Naive B cell (primary cell): ENCODE measurements at places on chromosomes 7 and 10.

DNA sequence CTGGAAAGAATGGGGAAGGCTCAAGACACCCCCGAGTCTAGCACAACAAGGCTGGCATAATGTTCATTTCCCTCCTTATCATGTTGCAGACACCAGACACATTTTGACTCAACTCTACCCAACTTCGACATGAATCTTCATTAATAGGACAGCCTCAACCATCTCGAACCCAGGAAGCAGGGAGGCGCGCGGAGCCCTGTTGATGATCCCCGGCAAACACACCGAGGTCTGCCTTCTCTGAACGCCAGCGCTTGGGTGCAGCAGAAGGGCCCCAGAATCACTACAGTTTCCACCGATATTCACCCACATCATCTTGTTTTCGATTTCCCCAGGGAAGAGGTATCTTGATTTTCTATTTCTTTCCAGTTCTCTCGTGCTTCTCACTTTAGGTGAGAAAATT, 563.6 kb downstream of the TCERG1L start:
- DNase-seq, result no peak

DNA sequence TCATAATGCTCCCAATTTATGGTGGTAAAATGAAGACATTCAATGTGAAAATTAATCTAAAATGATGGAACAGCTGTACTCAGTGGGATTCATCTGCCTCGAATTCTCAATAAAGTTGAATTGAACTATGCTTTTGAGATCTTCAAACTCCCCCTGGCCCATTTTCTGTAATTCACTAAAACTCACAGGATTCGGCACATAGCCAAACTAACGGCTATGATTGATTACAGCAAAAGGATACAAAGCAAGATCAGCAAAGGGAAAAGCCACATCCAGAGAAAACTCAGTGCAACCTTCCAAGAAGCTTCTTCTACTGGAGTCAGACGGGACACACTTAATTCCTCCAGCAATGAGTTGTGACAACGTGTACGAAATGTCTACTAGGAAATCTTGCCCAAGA, 307.5 kb downstream of the CNTNAP2 start:
- no peak for DNase-seq

- no peak for DNase-seq
Measured at GRCh38 chr10:128068398-128069285, 57.6 kb downstream of the MKI67 start.

DNA sequence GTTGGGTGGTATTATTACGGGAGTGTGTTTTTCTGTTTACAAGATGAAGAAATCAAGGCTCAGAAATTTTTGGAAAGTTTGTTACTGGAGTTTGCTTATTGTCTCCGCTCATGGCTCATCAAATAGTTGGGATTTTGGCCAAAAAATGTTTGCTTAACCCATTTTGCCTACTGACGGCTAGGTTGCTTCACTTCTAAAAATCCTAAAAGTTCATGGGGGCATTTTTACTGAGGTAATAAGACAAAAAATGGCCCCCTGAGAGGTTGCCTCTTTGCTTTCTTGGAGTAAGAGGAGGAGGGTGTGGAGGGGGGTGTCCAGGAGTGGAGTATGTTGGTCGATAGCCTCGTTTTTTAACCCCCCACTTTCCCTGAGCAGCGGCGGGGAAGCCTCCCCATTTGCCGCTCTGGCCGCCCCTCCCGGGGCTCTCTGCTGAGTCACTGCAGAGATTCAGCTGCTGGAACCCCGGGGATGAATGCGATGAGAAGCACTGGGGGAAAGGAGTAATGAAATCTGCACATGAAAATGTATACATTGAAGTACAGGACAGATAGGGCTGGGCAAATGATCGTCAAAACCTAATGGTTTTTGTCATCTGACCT, 1.5 kb downstream of the MEST start:
- no peak for DNase-seq

DNA sequence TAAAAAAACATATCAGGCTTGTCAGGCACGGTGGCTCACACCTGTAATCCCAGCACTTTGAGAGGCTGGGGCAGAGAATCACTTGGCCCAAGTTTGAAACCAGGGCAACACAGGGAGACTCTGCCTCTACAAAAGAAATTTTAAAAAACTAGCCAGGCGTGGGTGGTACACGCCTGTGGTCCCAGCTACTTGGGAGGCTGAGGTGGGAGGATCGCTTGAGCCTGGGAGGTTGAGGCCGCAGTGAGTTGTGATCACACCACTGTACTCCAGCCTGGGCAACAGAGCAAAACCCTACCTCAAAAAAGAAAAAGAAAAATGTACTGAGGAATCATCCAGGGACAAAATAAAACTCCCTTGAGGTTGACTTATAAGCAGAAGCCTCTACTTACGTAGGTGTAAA, 149.9 kb upstream of the KLF14 start:
- no peak for DNase-seq

- DNase-seq, result peak; percentile 67
Measured at GRCh38 chr10:3783316-3783681, 1.7 kb downstream of the KLF6 start.

GRCh38 chr7:151736403-151736909, 140.5 kb downstream of the PRKAG2 start:
- DNase-seq, result no peak

- DNase-seq, result no peak
Measured at GRCh38 chr7:116697761-116698160, 25.8 kb downstream of the MET start.

GRCh38 chr7:24752073-24752800, 5.0 kb downstream of the GSDME start:
- no peak for DNase-seq
